ENCODE measurements at places on chromosomes 12 and 14.

DNA sequence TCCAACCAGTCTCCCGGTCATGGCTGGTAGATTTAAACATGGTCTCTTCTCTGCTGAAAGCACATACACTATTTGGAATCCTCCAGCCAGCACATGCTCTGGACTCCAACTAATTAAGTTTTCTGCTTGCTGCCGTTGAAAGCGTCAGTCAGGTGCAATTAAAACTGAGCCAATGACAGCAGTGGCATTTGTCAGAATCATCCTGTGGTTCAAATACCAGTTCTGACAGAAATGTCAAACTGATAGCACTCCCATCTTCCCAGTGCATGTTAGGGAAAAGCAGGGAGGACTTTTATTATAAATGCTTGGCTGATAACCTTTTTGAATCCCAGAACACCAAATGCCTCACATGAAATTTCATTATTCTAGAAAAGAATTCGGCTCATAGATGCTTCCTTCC lies 401.8 kb downstream of the PDZRN4 start:
- DNase-seq, result no peak

DNA sequence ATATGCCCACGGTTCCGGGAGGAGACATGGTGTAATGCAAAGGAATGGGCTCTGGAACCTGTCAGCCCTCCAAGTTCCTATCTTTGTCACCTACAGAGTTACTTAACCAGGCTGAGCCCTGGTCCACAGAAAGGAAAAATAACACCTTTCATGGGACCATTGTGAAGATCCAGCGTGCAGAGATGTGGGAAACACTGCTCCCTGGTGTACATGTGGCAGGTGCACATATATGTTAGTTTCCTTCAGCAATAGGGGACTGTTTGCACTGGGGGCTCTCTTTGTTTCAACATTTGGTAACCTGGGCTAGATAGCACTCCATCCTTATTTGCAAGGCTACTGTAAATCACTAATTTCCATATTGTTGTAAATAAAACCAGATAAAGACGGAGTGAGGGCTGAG lies 72.3 kb downstream of the ANO2 start:
- DNase-seq, result peak; percentile 7

DNA sequence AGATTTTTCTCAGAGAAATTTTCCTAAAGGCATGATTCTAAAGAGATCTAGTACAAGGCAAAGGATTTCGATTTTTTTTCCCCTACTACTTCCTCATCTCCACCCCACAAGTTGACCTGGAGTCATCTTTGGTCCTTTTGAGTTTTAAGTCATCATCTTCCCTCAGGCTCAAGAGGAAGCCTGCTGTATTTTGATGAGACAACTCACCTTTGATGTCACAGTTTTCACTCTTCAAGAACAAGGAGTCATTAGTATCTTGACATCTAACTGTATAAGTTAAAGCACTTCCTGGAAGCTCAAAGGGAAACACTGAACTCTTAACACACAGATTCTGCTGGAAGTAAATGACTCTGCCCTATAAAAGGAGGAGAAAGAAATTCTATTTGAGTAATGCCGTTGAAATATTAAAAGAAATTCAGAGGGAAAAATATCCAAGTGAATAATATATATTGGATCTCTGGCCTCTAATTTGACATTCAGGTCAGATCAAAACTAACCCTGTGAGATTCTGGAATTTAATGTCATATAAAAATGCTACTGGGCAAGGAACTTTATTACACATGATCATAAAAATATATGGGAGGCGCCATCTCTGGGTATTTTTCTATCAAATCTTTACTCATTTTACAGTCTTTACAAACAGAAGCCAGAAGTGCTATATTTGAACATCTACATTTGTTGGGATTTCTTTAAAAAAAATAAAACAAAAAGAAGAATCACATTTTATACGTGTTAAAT lies 435.0 kb downstream of the NRXN3 start:
- DNase-seq, result no peak

- DNase-seq, result no peak
Measured at GRCh38 chr14:39467889-39468524, 35.8 kb upstream of the FBXO33 start.

- DNase-seq, result no peak
Measured at GRCh38 chr12:22271023-22271422, 63.5 kb downstream of the ST8SIA1 start.

DNA sequence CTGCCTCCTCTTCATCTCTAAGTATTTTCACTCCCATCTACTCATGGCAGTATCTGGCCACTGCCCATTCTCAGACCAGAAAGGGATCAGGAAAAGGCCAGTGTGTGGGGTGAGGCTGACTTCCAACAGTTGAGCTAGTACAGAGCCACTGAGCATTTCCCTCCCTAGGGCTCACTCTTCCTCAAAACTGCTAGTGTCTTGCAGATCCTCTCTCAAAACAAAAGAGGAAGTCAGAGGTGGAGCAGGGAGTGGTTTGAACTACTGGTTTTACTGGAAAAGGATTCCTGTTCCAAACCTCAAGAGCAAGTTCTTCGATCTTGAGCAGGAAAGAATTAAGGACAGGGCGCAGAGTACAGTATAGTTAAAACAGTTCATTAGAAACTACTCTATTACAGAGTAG lies 11.7 kb upstream of the RNASE10 start:
- no peak for DNase-seq

DNA sequence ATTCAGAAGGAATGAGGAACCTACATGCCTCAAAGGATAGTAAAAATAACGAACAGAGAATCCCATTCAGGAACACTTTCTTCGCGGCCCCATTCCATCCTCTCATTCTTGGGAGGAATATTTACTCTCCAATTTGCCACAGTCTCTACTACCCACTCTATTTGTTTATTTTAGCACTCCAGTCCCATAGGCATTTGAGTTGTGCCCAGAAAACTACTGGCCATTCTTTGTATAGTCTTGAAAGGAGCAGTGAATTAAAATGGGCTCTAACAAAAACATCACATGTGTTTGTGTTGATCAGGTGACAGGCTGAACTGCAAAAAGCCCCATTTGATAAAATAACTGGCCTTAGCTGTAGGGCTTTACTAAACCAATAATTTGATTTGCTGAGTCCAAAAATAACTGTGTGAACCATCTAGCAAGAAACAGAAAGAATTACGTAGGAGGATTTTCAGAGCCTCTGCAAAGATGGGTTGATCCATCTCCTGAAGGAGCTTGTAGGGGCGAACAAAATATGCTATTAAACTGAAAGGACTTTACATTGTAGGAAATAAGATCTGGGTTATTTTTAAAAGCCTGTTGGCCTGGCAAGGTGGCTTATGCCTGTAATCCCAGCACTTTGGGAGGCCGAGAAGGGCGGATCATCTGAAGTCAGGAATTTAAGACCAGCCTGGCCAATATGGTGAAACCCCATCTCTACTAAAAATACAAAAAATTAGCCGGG lies 142.3 kb upstream of the CPNE8 start:
- DNase-seq, result no peak

GRCh38 chr14:99287269-99287942 lies 15.4 kb upstream of the BCL11B start:
- no peak for DNase-seq

GRCh38 chr12:45933504-45933903 lies 56.9 kb downstream of the SCAF11 start:
- DNase-seq, result no peak
